ENCODE measurements at places on chromosomes 7 and 10. TPM values are rescaled to one million over a fixed set of nuclear protein-coding genes. Genes with fewer than 3 reads are reported as not detected.

Gene ARHGEF5
- 0.82 TPM for total RNA-seq

Gene ZPBP
- 0.41 TPM for total RNA-seq

Gene LRIT1
- not detected for total RNA-seq

GRCh38 chr10:122513053-122513452 lies 47.5 kb upstream of the DMBT1 start:
- DNase-seq: no peak

- DNase-seq: no peak
Observed at GRCh38 chr7:3888096-3888495, 587.0 kb downstream of the SDK1 start.

Gene RNF32
- 1.2 TPM for total RNA-seq

DNA sequence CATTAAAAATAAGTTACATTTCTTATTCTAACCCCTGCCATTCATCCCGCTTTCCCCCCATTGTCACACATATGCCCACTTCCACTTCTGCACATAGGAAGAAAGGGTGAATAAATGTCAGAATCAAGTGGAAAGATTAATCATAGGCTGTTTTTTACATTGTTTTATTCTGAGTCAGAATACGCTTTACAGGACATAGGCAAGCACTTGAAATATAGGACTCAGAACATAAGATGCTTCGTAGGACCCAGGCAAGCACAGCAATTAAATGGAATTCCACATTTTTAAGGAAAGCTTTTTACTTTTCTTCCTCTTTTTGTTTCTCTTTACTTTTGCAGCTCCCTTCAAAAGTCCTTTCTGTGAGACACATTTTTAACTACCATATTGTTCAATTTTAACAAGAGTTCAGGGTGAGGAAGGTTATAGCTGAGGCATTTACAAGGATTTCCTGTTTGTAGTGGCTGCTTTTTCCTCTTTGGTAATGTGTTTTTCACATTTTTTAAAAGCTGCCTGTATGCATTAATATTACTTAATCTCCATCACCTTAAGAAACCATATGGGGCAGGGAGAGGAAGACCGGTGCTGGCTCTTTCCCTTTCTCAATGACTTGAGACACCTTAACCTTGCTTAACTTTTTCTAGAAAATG lies 130.0 kb downstream of the TES start:
- DNase-seq: no peak

DNA sequence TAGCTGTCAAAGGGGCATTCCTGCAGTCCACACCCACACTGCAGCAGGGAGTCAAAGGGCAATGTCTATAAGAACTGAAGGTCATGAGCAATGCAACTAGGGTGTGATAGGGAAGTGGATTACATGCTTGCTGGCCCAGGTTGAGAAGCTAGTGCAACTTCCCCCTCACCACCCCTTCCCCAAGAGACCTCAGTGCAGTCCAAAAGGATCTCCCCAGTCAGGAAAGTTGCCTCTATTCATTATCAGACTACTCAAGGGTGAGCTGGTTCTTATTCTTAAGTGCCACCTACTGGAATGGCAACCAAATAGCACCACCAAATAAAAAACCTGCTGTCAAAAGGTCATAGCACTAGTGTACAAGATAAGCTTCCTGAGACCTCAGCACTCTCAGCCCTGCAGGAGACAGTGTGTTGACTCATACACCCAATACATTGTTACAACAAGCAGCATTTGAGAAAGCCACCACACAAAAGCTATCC lies 28.2 kb downstream of the MTERF1 start:
- DNase-seq: no peak

GRCh38 chr7:90191648-90192047 lies 19.9 kb upstream of the STEAP2 start:
- no peak for DNase-seq

Gene ITPRIP
- total RNA-seq: 1.2 TPM

DNA sequence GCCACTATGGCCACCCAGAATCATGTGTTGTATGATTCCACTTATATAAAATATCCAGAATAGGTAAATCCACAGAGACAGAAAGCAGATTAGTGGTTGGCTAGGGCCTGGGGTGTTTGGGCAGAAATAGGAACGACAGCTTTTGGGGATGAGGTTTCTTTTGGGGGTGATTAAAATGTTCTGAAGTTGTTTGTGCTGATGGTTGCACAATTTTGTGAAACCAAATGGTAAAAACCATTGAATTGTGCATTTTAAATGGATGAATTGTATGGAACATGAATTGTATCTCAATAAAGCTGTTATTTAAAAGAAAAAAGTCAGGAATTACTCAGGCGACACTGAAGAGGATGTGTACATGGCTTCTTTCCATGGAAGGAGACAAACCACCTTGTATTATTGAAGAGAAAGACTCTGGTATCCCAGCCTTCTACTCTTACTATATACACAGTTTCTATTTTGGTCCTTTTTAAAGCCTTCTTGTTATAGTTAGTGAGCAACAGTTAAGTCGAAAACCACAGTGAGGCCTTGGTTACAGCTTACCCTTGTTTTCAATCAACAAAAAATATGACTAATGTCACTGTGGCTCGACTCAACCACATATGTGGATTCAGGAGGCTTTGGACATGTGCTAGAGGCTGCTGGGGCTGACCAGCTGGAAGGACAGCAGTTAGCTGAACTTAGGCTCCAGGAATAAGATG lies 57.1 kb upstream of the KMT2E start:
- no peak for DNase-seq

Gene PPP1R9A
- total RNA-seq: 93.3 TPM

GRCh38 chr10:2978111-2978510 lies 89.2 kb upstream of the PFKP start:
- peak; percentile 22 for DNase-seq

DNA sequence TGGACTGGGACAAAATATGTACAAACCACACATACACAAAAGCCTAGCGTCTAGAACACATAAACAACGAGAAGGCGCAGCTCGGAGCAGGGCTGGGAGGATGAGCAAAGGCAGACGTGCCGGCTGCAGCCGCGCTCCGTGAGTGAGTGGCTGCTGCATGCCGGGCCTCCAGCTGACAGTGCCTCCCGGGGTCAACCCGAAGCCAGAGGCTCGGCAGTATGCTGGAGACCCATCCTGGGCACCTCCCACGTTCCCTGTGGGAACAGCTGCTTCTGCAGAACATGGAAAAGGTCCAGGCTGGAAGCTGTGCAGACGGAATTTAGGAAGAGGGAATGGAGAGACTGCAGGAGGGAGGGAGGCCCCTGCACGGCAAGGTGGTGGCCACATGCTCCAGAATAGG lies 3.6 kb upstream of the GPR146 start:
- DNase-seq: no peak

Gene AZGP1
- total RNA-seq: not detected

- no peak for DNase-seq
Observed at GRCh38 chr7:36346260-36346831, 43.3 kb upstream of the ANLN start.

Gene MYH16
- not detected for total RNA-seq

Gene OR2A1
- total RNA-seq: not detected

Gene FKBP6
- not detected for total RNA-seq

Gene SHOC2
- 188 TPM for total RNA-seq

Gene OR2A5
- total RNA-seq: not detected

- no peak for DNase-seq
Observed at GRCh38 chr7:4739528-4739992, 35.9 kb upstream of the AP5Z1 start.

Gene SH2B2
- 10.2 TPM for total RNA-seq

GRCh38 chr10:109359316-109359715 lies 564.0 kb downstream of the XPNPEP1 start:
- DNase-seq: no peak

Gene FAM237B
- total RNA-seq: under 0.01 TPM

Gene PNLIPRP2
- total RNA-seq: not detected

Gene ANKRD30A
- not detected for total RNA-seq

DNA sequence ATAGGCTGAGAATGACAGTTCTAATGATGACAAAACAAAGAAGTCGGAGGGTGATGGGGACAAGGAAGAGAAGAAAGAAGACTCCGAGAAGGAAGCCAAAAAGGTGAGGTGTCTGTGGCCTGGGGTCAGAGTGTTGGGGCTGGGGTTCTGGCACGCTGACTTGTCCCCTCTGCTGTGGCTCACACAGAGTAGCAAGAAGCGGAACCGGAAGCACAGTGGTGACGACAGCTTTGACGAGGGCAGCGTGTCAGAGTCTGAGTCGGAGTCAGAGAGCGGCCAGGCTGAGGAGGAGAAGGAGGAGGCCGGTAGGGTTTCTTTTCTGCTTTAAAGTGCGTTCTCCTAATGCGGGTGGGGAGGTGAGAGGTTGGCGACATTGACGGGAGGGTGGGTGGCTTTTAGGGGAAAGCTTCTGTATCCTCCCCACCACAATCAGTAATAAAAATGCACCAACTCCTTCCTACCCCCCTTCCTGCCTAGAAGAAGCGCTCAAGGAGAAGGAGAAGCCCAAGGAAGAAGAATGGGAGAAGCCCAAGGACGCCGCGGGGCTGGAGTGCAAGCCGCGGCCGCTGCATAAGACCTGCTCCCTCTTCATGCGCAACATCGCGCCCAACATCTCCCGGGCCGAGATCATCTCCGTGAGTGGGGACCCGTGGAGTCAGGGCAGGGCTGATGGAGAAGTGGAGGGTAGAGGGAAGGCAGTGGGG lies 4.6 kb downstream of the UFSP1 start:
- no peak for DNase-seq

DNA sequence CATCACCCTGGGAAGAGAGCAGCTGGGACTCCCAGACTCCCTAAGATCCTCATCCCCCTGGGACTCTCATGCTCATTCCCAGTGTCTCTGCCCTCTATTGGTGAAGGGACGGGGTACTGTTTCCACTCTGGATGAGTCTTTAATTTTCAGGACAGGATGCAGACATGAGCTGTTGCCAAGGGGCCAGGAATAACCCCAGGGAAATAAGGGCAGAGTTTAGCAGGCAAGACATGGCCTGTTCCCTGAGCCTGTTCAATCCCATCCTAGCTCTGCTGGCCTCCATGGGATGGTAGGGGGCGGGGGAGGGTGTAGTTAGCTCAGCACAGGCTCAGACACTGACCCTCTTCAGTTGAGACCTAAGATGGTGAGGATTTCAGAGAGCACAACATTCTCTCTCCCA lies 14.0 kb downstream of the C10orf105 start:
- no peak for DNase-seq

- no peak for DNase-seq
Observed at GRCh38 chr7:77794000-77794399, 4.2 kb downstream of the TMEM60 start.

DNA sequence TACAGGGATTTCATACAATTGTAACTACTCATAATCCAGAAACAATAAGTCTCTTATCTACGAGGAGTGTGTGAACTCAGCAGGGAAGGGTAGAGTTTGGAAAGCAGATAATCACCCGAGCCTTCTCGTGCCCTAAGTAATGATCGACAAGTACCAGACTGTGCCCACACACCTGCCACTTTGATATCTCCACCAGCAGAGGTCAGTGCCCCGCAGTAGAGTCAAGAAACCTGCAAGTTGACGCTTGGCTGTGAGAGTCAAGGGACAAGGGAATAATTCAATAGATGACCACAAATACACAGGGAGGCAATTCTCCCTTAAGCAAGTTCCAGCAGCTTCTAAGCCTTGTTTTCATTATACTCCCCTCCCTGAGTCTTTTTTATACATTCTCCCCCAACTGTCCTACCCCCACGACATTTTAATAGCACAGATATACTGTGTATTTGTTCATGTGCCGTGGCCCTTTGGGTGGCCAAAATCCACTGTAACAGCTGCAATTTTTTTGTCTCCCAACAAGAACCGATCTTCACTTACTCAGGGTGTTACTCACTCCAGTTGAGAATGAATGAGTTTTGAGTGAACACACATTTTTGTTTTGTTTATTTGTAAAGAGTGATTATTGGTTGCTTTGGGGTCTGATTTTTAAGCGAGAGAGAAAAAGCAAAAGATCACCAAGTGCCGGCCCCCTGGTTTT lies 106.9 kb upstream of the RHEB start:
- DNase-seq: no peak

Gene SEM1
- 17.1 TPM for total RNA-seq

Gene VAX1
- total RNA-seq: 1.2 TPM

- DNase-seq: no peak
Observed at GRCh38 chr7:139845443-139845805, 16.4 kb downstream of the TBXAS1 start.
